ENCODE measurements at places on chromosomes 4 and X.

GRCh38 chr4:189548484-189549125 lies 392.1 kb upstream of the FRG1 start:
- DNase-seq, result no peak

- DNase-seq, result no peak
Measured at GRCh38 chr4:147984065-147984777, 252.3 kb downstream of the ARHGAP10 start.

DNA sequence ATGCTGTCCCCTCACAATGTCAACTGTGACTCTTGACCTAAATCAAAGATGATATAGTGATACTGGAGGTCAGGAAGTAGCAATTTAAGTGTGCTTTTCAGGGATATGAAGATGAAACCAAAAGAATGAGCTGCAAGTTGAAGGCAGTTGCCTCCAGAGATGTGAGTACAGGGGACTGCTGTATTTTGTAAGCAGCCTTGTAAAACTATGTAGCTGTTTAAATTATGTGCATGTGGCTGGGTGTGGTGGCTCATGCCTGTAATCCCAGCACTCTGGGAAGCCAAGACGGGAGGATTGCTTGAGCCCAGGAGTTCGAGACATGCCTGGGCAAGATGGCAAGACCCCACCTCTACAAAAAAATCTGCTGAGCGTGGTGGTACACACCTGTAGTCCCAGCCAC lies 15.1 kb upstream of the TNIP2 start:
- no peak for DNase-seq

DNA sequence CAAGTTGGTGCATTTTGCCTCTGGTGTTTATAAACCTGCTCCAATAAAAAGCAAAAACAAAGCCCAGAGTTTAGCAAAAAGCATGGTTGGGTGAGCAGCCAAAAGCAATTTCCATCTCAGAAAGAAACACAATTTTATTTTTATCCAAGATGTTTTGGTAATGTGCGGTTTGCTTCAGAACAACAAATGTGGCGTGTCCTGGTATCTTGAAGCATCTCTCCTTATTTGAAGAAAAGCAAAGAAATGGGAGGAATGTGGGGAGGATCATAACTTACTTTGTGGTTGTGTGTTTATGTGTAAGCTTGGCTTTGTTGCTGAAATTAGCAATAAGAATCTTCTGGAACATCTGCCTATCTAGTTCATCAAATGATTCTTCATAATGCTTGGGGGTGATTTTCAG lies 88.3 kb upstream of the DDX3X start:
- no peak for DNase-seq

DNA sequence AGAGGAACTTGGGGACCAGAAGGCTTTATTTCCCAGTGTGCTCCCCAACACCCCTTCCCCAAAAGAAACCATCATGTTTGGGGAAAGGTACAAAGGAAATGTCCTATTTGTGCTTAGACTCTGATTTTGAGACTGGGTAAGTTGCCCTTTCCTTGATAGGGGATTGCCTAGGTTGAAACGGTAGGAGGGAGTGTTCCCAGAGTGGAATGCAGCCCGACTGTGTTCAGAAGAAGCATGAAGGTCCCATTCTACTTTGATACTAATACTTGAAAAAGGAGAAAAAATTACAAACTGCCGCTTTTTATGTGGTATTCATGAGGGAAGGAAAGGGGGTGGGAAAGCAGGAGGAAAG lies 32.4 kb upstream of the TMEM131L start:
- DNase-seq, result no peak

DNA sequence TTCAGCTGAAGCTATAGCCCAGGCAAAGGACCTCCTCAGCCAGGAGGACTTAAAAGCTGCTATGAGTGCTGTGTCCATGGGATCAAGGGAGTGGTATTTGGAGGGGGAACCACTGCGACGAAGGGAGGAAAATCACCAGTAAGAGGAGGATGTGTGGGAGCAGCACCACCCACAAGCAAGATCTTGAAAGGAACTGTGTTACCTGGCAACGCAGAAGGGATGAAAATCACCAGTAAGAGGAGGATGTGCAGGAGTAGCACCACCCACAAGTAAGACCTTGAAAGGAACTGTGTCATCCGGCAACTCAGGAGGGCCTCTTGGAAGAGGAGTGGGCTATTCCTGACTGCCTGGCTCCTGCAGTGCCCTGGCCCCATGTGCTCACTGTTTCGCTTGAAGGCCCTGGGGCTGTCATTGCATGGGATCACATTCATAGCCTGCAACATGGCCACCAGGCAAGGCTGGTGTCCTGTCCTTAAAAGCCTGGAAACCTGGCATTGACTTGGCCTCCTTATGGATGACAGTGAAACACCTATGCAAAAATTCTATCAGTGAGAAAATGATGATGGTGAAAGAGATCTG lies 48.3 kb downstream of the TRMT44 start:
- no peak for DNase-seq

DNA sequence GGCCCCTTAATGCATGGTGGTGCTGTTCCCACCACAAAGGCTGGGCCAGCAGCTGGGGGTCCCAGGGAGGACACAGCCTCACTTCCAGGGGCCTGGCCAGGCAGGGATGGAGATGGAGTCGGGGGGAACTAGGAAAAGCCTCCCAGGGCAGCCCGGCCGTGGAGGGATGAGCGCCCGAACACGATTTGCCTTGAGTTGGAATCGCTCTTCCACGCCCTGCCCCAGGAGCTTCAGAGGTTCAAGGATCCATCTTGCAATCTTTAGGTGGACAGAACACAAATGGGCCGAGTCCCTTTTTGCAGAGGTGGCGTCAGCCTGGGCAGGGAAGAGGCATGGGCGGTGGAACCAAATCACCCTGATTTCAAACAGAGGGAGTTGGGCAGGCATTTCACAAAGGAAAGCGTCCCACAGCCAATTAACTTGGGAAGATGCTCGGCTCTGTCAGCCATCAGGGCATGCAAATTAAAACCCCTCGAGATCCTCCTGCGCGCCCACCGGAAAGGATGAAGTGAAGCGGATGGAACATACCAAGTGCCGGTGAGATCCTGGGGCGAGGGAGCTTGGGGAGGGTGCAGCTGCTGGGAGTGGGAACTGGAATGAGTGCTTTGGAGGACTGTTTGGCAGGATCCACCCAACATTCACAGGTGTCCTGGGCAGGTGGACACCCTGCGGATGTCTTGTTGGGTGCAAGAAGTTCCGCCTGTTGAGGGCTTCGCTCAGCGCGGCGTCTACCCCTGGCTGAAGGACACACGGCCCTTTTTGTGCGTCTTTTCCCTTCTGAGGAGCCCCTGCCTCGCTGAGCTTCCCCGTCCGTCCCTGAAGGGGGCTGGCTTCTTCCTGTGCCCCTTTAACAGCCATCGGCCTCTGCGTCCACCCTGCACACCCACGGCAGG lies 75.7 kb downstream of the HTRA3 start:
- no peak for DNase-seq

- no peak for DNase-seq
Measured at GRCh38 chr4:189265515-189265914, 675.2 kb upstream of the FRG1 start.

- no peak for DNase-seq
Measured at GRCh38 chr4:44996276-44996845, 270.0 kb upstream of the GNPDA2 start.

DNA sequence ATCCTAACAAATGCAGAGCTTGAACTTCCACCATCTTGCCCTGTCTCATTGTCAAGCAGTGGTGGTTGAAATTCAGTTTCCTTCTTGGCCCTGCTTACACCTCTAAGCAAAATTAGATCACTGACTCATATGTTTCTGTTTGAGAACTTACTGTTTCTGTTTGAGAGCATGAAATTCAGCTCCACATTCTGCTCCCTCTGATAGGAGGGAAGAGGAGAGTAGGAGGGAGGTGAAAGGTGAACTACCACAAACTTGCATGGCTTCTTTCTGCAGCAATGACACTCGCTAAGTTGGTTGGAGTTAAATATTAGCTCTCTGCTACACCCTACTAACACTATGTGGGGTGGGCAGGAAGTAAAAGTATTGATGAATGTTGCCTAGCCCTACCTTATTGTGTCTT lies 117.8 kb upstream of the EDA2R start:
- DNase-seq, result no peak

DNA sequence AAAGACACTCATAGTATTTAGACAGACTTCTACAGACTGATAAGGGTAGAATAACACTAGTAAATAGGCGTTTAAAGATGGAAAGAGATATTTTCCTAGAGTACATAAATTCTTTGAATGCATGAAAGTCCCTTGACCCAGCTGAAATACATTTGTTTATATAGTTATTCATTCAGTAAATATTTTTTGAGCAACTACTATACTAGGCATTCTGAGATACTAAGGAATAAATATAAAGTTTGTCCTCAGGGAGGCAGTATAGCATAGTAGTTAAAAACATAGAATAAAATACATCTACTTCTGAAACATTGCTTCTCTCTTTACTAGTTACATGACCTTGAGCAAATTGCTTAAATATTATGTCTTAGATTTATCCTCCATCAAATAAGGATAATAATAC lies 27.4 kb downstream of the HMGN5 start:
- DNase-seq, result no peak

- DNase-seq, result no peak
Measured at GRCh38 chr4:45668128-45668527, 455.7 kb downstream of the GABRG1 start.

DNA sequence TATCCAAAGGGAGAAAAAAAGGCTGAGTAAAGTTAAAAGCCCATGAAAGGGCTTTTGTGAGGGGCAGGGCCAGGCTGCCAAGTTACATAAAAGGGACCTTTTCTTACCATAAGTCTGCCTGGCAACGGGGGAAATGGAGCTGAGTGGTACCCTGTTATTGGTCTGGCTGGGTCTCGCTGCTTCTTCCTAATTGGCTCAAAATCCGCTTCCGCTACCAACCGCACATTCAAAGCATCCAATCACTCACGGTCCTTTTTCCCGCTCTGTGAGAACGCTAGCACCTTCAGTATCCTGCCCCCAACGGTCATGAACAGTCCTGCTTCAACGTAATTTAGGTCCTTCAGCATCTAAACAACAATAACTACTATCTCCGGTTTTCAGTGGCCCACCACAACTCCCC lies 611 bp downstream of the TEX11 start:
- DNase-seq, result no peak

DNA sequence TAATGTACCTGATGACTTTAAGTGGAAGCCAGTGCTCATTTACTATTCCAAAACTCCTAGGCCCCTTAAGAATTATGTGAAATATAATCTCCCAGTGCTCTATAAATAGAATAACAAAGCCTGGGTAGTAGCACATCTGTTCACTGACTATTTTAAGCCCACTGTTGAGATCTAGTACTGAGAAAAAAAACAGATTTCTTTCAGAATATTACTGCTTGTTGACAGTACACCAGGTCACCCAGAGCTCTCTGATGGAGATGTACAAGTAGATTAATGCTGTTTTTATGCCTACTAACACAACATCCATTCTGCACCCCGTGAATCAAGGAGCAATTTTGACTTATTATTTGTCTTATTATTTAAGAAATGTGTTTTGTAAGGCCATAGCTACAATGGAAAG lies 75.7 kb downstream of the FAM47C start:
- DNase-seq, result no peak

DNA sequence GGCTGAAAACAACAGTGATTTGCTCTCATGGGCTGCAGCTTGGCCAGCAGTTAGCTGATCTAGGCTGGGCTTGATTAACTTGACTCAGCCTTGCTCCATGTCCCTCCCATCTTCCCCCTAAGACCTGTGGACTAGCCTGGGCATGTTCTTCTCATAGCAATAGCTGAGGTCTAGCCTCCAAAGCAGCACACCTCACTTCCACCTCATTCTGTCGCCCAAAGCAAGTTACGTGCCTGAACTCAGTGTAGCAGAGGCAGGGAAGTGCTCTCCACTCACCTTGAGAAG lies 62.2 kb downstream of the EVC start:
- DNase-seq, result no peak

DNA sequence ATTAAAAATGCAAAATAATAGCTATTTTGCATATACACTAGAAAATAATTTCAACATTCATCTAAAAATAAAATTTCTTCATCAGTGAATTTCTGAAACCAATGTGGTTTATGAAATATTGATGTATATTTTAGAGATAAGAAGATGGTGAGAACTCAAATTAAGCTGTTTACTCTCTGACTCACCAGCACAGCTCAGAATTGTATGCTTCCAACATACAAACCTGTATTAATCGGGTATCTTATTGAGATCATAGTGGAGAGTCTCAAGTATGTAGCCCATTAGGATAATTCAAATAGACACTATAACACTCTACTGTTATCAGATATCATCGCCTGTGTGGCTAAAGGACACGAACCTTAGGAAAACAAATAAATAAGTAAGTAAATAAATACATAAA lies 899.5 kb upstream of the INTU start:
- DNase-seq, result no peak

DNA sequence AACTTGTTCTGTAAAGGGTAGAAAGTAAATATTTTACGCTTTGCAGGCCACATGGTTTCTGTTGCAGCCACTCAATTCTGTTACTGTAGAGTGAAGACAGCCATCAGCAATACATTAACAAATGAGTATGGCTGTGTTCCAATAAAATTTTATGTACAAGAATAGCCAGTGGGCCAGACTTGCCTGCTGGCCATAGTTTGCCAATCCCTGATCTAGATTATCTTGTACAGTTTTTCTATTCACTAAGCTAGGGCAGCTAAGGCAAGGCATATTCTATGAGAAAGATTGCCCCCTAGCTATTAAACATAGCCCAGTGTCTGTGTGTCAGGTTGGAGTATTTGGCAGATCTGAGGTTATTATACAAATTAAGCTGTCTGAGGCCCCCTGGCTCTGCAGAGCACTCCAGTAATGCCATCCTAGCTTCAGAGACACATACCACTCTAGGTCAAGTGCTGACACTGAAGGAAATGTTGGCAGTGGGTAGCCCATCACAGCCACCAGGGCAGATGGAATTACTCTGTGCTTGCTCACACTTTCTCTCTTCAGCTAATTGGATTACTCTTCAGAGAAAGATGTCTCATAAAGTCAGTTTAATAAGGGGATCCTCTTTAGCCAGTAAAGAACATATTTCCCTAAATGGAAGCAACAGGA lies 40.7 kb downstream of the MTTP start:
- DNase-seq, result no peak

DNA sequence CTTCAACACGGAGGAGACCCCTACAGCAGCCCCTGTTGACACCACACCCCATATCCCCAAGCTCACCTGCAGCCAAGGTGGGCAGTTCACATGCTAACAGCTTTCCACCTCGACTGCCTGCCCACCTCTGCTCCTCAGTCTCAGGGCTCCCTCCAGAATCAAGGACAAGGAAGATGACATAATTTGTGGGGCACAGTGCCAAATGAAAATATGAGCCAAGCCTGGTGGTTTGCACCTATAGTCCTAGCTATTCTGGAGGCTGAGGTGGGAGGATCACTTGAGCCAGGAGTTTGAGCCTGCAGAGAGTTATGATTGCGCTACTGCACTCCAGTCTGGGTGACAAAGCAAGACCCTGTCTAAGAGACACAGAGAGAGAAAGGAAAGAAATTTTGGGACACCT lies 516.3 kb downstream of the BCOR start:
- DNase-seq, result no peak

GRCh38 chrX:110316351-110317060 lies 1.4 kb downstream of the AMMECR1 start:
- DNase-seq, result no peak

DNA sequence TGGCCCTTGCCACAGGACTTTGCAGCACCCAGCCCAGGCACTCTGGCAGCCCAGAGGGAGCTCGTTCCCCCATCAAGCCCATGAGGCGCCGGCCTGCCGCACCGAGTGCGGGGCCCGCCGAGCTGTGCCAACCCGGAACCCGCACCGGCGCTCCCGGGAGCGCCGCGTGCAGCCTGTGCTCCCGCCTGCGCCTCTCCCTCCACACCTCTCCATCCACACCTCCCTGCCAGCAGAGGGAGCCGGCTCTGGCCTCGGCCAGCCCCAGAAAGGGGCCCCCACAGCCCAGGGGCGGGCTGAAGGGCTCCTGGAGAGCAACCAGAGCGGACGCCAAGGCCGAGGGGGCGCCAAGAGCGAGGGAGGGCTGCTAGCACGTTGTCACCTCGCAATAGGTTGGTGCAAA lies 268.8 kb downstream of the MID1IP1 start:
- DNase-seq, result no peak

All from activated CD8-positive, alpha-beta memory T cell treated with anti-CD3 and anti-CD28 coated beads, Interleukin-2, amount 50 U/mL, for 48 hours (primary cell).